Tibial nerve (tissue), 4 donors: ENCODE measurements at places on chromosomes 2 and 18. TPM values are rescaled to one million over a fixed set of nuclear protein-coding genes. Genes with fewer than 3 reads are reported as not detected.

Gene DPYSL5
- not detected for total RNA-seq

Gene LYG1
- 2.7 TPM for total RNA-seq

DNA sequence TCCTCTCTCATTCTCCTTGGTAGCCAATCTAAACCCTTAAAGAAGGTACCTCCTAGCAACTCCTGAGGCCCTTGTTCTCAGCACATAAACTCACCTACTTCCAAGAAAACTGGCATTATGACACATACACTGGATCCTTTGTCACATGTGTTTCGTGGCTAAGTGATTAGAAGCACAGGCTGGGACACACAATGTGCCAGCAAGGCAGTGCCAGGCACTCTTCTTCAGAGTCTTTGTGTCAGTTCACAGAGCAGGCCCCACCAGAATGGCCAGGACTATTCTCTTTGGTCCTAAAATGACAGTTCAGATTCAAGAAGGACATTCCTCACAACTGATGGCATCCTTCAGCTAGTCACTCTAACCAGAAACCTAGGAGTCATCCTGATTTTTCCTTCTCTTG lies 40.3 kb downstream of the SMC6 start:
- no peak for DNase-seq

DNA sequence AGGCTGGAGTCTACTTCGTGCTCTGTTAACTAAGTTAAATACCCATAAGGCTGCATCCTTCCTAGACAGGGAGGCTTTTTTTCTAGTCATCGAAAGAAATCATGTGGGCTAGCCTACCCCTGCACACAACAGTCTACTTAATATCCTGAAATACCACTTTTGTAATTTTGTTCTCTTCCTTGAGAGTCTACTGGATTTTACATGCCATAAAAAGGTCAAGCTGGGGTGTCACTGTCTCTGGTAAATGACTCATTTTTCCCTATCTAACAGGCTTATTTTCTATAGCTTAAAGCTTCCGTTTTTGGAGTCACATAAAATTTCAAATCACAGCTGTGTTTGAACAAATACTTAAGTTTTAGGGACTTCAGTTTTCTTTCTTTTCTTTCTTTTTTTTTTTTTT lies 10.7 kb upstream of the STAM2 start:
- no peak for DNase-seq

GRCh38 chr2:86484385-86484784 lies 43.2 kb downstream of the KDM3A start:
- DNase-seq, result no peak
